ENCODE measurements at places on chromosomes 6 and 20.

DNA sequence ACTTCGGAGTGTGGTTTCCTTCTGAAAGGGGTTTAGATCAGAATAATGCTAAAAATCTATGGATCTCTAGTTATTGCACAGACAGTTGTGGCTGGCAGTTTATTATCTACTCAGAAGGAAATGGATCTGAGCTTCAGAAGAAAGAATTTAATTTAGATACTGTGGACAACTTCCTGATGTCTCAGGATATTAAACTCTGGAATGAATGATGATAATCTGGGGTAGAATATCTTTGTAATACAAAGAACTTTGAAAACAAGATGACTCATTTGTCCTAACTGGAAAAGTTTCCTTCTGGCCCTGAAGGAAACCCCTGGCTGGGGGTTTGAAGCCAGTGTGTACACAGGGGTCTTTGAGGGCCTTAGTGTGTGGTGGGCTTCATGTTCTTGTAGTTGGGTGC lies 78.0 kb downstream of the EDN3 start:
- DNase-seq = no peak

- DNase-seq = no peak
These were observed 209.6 kb downstream of the ERMARD start for GRCh38 chr6:169960886-169961611.

GRCh38 chr20:32918751-32919150 lies 60.0 kb downstream of the EFCAB8 start:
- DNase-seq = no peak

GRCh38 chr6:138645976-138646640 lies 127.5 kb upstream of the CCDC28A start:
- no peak for DNase-seq

DNA sequence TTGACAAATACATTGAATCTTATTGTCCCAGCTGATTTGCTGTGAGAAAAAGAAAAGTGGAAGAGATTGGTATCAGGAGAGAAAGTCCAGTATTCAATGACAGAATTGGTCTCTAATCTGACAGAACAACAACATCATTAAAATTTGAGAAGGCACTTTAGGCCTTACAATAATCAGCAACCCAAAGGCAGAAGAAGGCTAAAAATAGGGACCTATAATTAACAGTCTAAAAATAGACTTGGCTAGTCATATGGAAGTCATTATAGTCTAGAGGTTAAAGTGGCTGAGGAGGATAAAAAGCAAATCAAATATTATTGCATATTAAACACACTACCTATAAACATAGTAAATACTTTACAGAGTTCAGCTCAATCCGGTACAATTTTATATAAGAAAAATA lies 393.6 kb upstream of the JAG1 start:
- no peak for DNase-seq

GRCh38 chr6:6397842-6398241 lies 77.4 kb upstream of the F13A1 start:
- no peak for DNase-seq

- DNase-seq = no peak
These were observed 3.1 kb downstream of the ATRN start for GRCh38 chr20:3473944-3474343.

DNA sequence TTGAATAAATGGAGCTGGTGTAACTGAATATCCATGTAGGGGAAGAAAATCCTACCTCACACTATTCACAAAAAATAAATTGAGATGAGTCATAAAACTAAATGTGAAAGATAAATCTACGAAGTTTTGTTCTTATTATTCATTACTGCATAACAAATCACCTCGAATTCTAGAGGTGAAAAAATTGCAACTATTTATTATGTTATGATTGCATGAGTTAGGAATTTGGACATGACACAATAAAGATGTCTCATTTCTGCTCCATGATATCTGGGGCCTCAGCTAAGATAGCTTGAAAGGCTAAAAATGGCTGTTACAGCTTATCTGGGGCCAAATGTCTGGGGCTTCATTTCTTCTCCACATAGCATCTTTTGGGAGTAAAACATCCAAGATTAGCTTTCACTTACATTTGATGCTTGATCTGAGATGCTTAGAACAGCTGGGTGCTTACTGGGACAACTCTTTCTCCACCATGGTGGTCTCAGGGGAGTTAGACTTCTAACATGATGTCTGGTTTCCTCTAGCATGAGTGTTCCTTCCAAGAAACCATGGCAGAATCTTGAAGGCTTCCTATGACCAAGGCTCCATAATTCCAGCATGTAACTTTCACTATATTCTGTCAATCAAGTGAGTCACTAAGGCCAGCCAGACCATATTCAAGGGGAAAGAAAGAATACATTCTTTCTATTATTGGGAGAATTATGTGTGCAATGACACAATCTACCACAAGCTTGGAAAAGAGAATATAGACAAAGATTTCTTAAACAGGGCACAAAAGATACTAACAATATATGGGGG lies 30.1 kb downstream of the OR2B6 start:
- no peak for DNase-seq

- peak; percentile 2 for DNase-seq
These were observed 151.4 kb downstream of the ID4 start for GRCh38 chr6:19988555-19988954.

GRCh38 chr6:14321992-14322772 lies 204.6 kb downstream of the CD83 start:
- DNase-seq = no peak

DNA sequence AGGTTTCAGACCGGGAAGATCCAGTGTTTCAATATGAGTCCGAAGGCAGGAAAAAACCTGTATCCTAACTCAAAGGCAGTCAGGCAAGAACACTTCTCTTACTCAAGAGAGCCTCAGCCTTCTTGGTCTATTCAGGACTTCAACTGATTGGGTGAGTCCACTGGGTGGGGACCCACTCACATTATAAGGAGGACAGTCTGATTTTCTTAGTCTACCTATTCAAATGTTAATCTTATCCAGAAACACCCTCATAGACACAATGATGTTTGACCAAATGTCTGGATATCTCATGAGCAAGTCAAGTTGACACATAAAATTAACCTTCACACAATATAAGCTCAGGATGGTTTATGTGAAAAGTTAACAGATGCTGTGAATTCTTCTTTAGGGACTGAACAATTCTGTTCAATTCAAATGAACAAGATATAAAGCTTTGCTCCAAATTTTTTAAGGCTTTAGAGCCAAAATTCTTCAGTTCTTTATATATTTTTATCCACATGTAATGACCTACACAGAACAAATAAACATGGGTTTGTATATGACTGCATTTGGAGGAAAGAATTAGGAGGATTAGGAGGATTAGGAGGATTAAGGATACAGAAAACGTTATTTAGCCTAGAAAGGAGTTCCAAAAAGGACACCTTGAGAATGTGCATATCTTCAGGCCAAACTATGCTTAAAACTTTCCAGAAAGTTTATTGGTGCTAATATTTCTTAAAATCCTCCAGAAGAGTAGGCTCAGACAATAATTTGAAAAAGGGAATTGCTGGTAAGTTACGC lies 35.3 kb upstream of the LAMA2 start:
- no peak for DNase-seq

GRCh38 chr20:63775096-63775978 lies 35.8 kb downstream of the SLC2A4RG start:
- peak; percentile 5 for DNase-seq

- no peak for DNase-seq
These were observed 90.0 kb upstream of the RPS6KA2 start for GRCh38 chr6:166716910-166717617.

- DNase-seq = no peak
These were observed 1.9 kb downstream of the SLC22A16 start for GRCh38 chr6:110474500-110474899.

GRCh38 chr6:126546541-126547120 lies 206.7 kb downstream of the CENPW start:
- DNase-seq = peak; percentile 34

DNA sequence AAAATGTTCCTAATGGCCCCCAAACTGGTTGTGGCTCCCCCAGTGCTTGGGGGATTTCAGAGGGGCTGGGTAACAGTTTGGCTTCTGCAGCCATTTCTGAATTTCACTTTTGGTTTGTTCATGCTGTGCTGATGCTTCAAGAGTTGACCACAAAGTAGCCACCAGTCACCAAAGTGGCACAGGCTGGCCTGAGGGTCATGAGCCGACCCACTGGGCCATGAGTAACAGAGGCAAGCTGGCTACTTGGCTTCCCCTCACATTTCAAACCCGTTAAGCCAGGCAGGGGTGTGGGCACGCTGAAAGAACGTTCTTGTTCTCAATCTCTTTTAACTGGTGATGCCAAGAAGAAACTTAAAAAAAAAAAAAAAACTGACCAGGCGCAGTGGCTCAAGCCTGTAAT lies 15.1 kb upstream of the NXT1 start:
- DNase-seq = no peak

DNA sequence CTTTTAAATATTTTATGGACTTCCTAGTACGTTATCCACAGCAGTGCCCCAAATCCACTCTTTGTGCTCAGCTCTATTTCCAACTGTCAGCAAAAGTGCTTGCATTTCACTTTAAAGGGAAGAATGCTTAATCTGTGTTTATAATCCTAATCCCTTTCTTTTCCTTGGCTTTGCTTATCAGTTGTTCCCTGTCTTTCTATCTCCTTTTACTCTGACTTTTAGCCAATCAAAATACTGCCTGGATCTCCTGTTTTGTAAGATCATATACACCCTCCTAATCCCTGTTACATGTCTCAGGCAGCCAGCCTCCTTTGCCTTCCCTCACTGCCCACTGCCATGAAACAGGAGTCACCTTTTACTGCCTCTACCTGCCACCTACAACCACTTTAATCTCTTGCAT lies 102.9 kb downstream of the AIG1 start:
- DNase-seq = no peak

GRCh38 chr6:99498421-99498820 lies 16.8 kb downstream of the USP45 start:
- no peak for DNase-seq

GRCh38 chr6:167791091-167791779 lies 35.5 kb upstream of the AFDN start:
- DNase-seq = no peak

DNA sequence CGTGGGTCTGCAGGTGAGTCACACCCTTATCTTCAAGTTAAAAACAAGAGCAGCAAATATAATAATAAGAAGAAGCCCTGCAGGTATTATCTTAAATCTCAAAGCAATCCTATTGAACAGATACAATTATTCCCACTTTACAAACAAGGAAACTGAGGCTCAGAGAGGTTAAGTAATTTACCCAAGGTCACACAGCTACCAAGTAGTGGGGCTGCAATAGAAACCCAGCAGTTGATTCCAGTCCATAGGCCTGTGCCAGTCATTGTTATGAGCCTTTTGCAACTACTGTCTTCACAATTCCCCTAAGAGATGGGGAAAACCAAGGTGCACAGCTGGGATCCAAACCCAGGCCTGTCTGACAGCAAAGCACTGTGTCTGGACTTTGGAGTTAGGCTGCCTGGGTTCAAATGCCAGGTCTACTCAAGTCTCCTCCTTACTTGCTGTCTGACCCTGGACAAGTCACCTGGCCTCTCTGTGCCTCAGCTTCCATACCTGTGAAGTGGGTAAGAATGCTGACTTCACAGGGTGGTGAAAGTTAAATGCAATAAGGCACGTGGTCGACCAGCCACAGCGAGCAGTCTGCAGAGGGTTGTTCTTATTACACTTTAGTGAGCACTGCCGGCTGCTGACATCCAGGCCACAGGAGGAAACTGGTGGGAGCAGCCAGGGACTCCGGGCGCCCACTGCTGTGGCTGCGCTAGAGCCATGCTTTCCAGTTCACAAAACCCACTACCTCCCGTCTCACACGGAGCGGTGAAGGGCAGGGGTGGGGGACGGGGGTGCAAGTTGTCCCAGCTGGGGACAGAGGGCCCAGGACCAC lies 6.1 kb downstream of the MYL9 start:
- DNase-seq = no peak

DNA sequence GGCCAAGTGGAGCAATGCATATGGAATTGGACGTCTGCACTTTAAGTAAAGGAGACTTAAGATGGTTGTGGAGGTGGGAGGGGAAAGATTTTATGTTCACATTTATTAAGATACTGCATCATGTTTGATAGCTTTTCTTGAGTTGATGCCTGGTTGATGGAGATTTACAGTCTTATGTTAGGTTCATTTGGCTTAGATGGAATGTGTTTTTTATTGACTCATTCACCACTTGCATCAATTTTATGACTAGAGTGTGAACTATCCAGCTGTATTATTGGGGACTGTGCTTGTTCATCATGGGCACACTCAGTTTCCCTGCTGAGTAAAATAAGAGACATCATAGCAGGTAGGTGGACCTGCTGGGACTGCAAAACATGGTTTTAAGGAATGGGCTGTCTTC lies 91.2 kb upstream of the SCP2D1 start:
- no peak for DNase-seq

- DNase-seq = no peak
These were observed at the start of gene DLK2 for GRCh38 chr6:43455531-43456428. TSS of gene DLK2 (minus strand) at chr6:43455548. CDS start at chr6:43454825, 723 bp downstream.

DNA sequence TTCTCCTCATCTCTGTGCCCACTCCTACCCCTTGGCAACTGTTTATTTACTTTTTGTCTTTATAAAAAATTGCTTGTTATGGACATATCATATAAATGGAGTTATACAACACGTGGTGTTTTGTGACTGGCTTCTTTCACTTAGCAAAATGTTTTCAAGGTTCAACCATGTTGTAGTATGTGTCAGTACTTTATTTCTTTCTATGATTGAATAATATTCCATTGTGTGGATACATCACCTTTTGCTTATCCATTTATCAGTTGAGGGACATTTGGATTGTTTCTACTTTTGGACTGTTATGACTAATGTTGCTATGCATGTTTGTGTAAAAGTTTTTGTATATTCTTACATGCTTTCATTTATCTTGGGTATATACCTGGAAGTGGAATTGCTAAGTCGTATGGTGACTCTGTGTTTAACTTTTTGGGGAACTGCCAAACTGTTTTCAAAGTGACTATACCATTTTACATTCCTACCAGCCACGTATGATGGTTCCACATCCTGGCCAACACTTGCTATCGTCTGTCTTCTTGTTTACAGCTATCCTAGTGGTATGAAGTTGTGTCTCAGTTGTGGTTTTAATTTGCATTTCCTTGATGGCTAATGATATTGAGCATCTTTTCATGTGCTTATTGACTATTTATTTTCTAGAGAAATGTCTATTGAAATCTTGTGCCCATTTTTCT lies 84.4 kb downstream of the SLX4IP start:
- DNase-seq = no peak

- DNase-seq = no peak
These were observed 93.1 kb upstream of the FAM8A1 start for GRCh38 chr6:17506962-17507361.

Data from stromal cell of bone marrow (primary cell).